ENCODE measurements at places on chromosomes 11 and 22. TPM values are rescaled to one million over a fixed set of nuclear protein-coding genes. Genes with fewer than 3 reads are reported as not detected.

SCGB1A1 gene
- not detected for polyA plus RNA-seq

MOGAT2 gene
- polyA plus RNA-seq = not detected

- no peak for DNase-seq
Measured at GRCh38 chr11:746289-747157, 741 bp upstream of the TALDO1 start.

GRCh38 chr22:21591695-21592094 is 24.2 kb downstream of the UBE2L3 start:
- no peak for DNase-seq

DNA sequence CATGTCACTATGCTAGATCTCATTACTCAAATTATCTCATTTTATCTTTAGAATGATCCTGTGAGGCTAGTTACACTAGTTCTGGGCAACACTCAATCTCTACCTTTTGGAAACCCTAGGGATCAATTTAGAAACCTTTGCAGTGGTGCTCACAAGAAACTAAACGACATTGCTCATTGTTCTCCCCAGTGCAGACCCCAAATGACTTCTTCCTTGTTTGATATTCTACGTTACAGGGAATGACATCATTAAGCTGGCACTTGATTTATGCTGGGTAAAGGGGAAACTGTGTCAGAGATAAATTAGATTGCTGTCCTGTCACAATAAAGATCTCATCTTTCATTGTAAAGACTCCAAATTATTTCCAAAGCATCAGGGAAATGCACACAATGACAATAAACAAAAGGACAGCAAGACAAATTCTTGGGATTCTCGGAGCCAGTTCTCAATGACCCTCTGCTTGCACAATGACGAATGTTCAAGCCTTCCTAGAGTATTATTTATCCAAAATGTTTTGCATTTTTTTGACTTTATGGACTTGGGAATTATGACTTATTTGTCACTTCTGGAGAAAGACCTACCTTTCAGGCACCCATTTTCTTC is 1121.8 kb upstream of the TENM4 start:
- DNase-seq = no peak

All from B cell (primary cell).